ENCODE measurements at places on chromosomes 6 and 20.

- no peak for DNase-seq
These were observed 1.7 kb downstream of the DIDO1 start for GRCh38 chr20:62924442-62925075.

GRCh38 chr20:6966721-6967120 is 199.2 kb downstream of the BMP2 start:
- no peak for DNase-seq

GRCh38 chr20:13251106-13251903 is 30.2 kb downstream of the ISM1 start:
- DNase-seq = no peak

DNA sequence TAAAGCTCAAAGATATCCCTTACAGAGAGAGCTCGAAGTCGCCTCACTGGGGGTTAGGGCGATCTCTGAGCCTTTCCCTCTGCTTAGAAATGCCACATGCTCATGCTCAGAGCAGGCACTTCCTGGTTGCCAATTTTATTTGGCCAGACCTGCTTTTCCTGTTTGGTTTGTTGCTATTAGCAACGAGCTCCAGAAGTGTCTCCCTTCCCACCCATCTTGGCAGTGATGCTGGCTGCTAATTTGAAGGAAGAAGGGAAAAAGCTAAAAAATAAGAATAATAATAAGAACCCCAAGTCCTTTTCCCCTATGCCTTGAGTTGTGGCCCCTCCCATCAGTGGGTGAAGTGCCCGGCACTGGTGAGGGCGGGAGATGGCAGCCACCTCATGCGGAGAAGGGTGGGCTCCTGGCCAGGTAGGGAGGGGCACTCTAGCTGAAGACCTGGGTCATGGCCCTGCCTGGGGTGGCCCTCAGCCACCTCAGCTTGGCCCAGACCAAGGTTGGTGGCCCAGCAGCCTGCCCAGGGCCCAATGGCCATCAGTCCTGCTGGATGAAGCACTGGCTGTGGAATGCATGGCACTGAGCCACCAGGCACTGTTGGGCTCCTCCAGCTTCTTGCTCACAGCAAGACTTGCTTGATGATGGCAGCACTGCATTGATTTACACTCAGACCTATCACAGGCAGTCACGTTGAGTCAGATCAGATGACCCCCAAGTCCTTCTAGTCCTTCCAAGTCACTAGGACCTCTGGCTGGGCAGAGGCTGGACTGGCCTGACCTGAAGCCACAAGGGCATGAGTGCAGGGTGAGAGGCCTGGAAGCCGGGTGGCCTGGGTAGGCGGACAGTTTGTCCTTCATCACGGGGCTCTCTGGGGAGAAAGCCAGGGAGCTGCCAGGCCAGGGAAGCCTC is 79.0 kb downstream of the SYNJ2 start:
- no peak for DNase-seq

GRCh38 chr6:35624341-35625070 is 64.2 kb downstream of the FKBP5 start:
- DNase-seq = peak; percentile 16

DNA sequence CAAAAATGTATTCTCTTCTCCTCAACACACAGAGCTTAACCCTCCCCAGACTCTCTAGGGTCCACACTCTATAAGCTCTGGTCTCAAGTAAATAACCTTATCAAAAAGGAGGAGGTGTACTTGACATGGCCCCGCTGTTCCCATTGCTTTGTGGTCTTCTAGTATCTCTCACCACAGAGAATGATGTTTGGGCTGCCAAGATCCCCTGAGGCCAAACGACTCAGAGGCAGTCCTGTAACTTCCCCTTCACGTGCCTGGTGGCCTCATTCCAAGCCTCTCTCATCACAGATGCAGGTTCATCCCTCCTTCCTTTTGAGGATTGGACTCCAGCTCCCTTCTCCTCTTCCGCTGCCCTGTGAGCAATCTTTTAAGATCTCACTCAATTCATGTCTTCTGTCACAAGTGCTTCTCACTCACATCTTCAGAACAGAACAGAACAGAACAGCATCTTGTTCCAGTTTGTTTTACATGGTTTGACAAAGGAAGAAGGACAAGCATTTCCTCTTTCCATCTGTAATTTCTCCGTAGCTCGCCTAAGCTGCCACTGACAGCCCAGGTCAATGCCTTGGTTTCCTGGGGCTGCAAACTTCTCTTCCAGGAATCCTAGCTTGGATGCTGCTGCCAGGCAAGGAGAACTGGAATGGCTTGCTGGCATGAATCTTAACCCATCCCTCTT is 541.5 kb downstream of the CD83 start:
- peak; percentile 74 for DNase-seq

DNA sequence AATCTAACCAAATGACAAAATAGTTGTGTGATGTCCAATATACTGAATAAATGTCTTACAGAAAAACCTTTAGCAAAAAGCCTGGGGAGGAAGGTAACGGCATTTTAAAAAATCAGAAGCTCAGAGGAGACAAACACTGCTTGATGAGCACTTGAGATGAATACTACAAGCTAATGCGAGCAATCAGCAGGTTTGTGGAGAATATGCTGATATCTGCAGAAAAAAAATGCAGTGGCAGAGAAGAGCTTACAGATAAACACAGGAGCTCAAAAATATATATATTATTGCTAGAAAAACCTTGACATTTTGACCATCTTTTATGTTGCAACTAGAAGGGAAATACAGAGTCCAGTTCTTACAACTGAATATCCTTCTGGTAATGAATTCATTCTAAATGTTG is 972.7 kb downstream of the KIF16B start:
- DNase-seq = no peak

DNA sequence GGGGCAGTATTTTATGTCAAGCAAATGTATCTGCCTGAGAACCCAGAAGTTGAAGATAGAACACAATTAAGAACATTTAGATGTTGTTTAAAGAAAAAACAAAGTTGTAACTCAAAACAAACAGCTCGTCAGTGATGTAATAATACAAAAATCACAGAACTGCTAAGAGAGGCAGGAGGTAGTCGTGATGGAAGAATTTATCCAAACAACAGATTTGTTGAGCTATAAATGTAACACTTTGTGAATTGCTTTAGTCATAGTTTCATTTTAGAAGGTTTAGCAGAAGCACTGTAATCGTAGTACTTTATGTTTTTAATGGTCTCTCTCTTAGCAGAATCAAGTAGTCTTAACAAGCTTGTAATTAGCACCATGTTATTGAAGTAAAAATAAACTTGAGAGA is 73.6 kb downstream of the SCAF8 start:
- DNase-seq = no peak

DNA sequence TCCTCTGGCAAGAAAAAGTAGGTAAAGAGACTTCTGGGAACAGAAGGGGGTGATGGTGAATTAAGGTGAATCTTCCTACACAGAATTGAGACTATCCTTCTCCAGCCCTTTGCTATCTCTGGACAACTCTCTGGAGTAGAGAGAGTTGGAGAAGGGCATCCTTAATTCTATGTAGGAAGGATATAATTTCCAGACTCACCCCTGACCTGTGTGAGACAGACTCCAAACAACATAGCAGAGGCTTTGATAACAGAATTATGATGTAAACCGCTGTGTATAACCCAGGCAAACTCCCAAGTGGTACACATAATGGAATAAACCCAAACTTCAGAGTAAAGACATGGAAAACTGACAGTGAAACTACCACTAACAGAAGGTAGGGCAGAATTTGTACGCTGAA is 186.5 kb downstream of the MEI4 start:
- no peak for DNase-seq

- no peak for DNase-seq
These were observed 8.0 kb upstream of the TMEM30A start for GRCh38 chr6:75292555-75292954.

DNA sequence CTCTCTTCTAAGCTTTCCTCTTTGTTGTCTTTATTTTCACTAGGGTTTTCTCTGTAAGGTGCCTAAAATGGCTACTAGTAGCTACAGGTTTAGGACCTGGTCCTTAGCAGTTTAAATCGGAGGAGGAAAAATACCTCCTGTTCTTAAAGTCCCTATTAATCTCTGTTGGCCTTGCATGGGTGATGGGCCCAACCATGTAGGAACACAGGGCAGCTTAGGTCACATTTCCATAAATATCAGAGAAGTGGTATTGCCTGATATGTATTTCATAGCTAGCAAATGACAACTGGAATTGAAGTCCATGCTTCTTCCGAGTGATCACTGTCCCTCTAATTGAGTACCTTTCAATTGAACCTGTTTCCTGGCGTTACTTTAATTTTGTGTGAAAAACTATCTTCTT is 70.0 kb downstream of the LAMA2 start:
- DNase-seq = no peak

DNA sequence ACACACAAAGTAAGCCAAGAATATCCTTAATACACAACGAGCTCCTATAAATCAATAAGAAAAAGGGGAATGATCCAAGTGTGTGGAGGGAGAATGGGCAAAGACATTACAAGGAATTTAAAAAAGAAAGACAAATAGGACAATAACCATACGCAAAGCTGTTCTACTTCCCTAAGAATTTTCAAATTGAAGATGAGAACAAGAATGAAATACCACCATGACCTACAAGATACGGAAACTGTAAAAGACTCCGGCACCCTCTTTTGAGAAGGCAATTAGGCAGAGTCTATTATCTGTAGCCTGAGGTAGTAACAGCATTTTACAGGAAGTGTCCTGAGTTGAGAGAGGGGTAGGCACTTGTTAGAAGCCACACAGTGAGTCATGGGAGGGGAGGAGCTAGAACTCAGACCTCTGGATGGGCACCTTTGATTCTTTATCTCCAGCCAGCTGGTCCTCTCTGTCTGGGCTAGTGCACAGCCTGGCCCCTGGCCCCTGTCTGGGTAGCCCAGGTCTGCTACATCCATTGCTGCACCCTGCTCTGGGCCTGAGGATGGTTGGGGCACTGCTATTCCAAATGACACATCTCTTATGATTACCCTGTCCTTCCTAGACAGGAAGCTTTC is 15.3 kb downstream of the RSPO4 start:
- DNase-seq = no peak

DNA sequence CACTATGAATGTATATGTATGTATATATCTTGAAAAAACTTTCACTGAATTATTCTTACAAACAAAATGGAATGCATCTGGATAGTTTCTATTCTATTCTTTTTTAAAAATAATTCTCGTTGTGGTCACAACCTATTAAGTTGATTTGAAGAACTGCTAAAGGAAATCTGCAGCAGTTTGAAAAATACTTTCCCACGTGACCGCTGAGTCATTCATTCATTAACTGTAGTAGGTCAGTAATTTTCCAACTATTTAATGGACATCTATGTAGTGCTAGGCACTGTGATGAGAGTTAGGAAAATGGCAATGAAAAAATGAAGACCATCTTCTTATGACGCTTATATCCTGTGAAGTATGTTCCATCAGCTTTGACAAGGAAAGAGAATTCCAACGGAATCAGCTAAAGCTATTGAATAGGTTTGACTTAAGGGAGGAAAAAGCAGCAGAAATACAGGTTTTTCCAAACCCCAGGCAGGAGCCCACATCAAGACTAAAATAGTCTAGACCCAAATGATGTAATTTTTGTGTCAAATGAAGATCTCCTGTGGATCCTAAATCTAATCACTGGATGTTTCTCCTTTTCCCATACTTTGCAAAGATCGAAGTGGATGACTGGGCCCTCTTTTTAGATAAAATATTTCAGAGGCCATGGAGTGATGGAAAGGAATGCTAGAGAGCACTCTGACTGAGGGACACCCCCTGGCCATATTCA is 4.1 kb upstream of the EFHC1 start:
- DNase-seq = peak; percentile 41

DNA sequence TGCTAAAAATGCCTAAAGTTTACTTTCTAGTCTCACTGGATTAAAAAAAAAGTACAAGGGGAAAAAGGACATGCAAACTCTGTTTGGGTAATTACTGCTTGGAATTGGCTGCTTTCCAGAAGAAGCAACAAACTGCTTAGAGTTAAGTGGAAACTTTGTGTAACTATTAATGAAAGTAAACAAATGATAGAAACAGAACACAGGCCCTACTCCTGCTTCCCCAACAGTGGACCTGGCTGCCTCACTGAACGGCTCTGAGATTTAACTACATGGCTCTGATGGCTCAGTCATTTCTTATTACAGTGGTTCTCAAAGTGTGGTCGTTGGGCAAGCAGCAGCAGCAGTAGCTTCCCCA is 108.5 kb downstream of the MAN1A1 start:
- DNase-seq = no peak

GRCh38 chr20:44811150-44811685 is 872 bp upstream of the RIMS4 start:
- no peak for DNase-seq

DNA sequence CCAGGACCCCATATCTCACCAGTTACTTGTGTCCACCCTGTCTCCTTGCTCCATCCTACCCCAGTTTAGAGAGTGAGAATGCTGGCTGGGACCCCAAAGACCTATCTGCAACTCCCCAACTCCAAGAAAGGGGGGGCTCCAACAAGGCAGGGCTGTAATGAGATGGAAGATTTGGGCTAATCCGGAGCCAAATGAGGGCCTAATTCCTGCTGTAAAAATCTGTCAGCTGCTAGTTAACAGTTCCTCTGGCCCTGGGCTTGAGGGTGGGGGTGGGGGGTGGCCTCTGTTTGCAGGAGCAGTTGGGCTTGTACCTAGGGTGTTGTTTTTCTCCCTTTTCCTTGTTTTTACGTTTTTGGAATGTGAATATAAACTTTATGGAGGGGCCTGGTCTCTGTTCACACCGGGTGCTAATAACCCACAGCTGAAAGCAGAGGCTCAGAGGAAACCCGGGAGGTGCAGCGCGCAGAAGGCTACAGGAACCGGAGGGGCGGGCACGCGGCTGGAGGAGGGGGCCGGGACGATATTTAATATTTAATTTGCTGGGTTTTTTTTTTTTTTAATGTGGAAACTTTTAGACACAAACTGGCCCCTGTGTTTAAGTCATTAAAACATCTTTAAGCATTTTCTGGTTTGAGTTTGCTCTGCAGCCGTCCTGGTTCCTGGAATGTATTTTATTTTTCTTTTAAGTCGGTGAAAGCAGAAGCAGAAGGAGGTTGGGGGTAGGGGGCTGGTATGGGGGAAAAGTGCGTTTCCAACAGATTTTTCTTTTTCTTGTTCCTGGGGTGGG is 70.7 kb downstream of the NCR2 start:
- DNase-seq = no peak

DNA sequence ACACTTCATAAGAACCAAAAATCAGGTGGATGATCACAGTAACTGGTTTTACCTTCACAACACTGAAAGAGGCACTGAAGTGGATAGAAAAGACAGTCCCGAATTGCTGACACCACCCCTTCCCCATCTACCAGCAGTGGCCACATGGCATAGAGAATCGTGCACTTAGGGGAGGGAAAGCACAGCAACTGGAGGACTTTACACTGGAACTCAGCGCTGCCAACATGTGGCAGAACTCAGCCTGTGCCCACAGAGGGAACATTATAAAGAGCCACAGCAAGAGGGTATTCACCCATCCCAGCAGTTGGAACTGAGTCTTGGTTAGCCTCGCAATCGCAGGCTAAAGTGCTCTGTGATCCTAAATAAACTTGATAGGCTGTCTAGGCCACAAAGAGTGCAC is 6.5 kb upstream of the KIAA1586 start:
- DNase-seq = no peak

GRCh38 chr20:5674176-5674660 is 76.0 kb upstream of the SHLD1 start:
- DNase-seq = no peak

DNA sequence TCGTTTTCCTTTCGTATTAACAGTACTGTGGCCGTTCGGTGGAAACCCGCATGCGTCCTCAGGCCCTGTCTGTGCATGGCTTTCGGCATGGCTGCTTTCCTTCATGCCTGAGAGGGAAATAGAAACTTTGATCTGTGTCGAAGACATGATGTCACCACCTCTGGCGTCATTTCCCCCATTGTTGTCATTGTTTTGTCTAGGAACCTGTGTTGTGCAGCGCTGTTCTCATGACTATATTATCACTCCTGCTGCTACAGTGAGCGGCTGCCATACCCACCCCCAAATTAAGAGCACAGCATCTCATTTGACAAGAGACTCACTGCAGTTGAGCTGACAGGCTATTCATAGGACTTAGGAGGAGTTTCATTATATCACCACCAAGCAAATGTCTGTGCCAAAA is 172.3 kb downstream of the TMEM242 start:
- no peak for DNase-seq

Data from hematopoietic multipotent progenitor cell (in vitro differentiated cells).